Fibroblast of mammary gland (primary cell): ENCODE measurements at places on chromosomes 4 and X.
A peak's percentile ranks its signal among the peaks of the same experiment; 100 is the strongest.

DNA sequence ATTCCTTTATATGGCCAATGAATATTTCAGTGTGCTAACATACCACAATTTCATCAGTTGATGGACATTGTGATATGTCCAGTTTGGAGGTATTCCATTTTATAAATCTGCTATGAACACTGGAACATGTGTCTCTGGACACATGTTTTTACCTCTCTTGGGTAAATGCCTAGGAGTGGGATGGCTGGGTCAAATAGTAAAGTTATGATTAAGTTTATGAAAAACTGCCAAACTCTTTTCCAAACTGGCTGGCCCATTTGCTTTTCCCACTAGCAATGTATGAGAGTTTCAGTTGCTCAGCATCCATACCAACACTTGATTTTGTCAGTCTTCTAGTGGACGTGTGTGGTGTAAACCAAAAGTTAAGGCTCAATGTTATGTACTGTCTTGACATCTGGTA is 40.5 kb downstream of the CEP44 start:
- DNase-seq: peak; percentile 66

GRCh38 chrX:48573690-48574269 is 504 bp upstream of the RBM3 start:
- DNase-seq: no peak

DNA sequence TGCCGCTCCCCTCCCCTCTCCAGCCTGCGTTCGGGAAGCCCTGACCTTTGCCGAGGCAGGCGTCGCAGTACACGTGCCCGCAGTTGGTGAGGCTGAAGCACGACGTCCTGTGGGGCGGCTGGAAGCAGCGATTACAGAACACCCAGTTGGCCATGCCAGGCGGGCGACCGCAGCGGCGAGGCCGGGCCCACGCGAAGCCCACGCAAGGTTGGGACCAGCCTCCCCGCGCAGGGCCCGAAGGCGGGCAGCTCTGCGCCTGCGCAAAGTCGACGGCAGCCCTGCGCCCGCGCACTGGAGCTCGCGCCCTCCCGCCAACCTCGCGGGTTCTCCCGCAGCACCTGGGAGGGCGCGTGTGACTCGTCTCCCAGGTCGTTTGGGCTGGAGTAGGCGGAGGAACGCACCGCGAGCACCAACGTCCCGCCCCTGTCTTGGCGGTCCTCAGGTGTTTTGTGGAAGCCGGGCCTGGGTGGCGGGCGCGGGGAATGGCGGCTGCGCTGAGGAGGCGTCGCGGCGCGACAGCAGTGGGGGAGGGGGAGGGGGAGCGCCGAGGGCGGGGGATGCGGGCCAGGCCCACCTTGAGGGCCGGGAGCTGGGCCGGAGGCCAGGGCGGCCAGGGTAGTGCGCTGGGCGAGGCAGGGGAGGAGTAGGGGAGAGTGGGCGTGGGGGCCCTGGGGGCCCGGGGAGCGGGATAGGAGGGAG is at the start of gene RNF212:
Gene RNF212 (minus strand): TSS at position 254 of the 699 bp plus-strand sequence. CDS start 100 bp downstream, at position 154.
- peak; percentile 9 for DNase-seq

- peak; percentile 56 for DNase-seq
Observed at GRCh38 chr4:169583563-169583962, 28.8 kb downstream of the NEK1 start.

- peak; percentile 47 for DNase-seq
Observed at GRCh38 chrX:13007519-13008188, 32.7 kb downstream of the TMSB4X start.

GRCh38 chrX:82848111-82848510 is 660.0 kb upstream of the POU3F4 start:
- no peak for DNase-seq

DNA sequence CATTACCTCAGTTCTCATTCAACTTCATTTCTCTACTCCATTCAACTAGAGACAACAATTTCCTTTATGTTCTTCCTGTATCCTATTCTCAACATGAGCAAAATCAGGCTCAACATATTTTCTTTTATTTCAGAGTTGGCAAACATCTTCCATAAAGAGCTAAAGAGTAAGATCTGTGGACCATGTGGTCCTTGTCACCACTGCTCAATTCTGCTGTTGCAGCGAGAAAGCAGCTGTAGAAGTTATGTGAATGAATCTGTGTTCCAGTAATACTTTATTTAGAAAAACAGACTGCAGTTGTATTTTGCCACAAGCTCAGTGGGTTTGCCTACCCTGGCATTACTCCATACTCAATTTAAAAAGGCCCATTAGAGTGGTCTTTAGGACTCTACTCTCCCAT is 2057.3 kb downstream of the ARAP2 start:
- DNase-seq: no peak

DNA sequence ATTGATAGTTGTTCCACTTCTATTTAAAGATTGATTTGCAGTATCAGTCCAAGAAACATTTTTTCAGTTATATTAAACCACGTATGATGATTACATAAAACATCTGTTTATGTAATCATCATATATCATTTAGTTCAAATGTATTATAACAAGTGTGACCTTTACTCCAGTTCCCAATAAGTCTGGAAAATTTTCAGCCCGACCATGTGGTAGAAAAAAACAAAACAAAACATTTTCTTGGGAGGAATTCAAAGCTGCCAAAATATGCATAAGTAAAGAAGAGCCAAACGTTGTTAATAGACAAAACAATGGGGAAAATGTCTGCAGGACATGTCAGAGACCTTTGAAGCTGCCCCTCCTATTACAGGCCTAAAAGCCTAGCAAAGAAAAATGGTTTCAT is 709.1 kb downstream of the FAT4 start:
- DNase-seq: no peak

DNA sequence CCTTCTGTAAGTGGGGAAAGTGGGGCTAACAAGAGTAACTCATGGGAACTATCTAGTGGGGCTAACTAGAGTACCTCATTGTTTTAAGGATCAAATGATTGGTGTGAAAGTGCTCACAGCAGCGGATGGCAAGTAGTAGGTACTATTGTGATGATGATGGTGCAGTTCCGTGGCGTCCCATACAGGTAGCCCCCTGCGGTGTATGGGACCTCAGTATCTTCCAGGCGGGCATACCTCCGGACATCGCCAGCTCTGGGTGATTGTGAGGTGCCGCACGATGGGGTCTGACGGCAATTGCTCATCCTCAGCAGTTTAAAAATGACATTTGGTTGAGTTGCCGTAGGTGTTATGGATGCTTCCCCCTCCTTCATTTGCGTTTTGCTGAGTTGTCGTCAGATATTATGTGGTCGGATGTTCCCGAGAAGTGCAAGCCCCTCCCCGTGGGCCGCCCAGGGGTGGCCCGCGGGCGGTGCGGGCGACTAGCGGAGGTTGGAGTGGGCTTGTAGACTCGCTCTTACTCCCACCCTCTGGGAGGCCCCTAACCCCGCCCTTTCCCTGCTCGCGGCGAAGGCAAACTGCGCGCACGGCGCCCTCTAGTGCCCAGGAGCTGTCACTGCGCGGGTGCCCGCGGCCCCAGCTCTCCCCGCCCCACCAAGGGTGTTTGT is 18.3 kb upstream of the GPR101 start:
- DNase-seq: peak; percentile 31

DNA sequence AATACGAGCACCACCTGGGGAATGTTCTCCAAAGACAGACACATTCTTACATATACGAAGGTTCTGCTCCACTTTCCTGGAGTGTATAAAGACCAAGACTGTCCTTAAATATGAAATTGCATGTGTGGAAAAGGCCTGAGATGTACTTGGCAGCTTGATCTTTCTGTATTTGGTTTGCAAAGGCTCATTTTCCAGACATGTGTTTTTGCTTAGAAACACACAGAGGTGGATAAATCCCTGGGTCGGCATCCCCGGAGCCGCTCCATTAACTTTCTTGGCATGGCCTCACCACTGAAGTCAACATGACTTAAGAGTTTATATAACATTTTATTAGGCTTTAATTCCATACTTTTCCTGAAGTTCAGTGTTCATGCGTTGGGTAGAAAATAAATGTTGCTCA is 239.4 kb downstream of the LDB2 start:
- peak; percentile 38 for DNase-seq

- no peak for DNase-seq
Observed at GRCh38 chrX:39439906-39440798, 638.9 kb downstream of the MID1IP1 start.

DNA sequence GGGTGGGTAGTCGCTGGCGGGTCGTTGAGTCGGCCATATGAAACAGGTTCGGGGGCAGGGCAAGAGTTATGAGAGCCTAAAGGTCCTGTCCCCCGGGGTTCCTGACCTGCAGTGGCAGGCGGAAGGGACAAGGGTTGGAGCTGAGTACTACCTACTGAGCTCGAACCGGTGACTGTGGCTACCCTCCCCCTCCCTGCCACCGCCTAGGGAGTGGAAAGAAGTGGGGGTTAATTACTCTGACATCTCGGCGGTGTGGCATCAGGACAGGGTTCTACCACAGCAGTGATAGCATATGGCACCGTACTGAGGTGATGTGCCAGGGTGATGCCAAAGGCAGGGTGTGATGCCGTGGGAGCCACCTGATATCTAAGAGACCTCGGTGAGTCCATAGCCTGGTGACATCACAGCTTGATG is 307 bp downstream of the ATG4A start:
- no peak for DNase-seq

- peak; percentile 20 for DNase-seq
Observed at GRCh38 chrX:119398974-119399771, at the start of gene SLC25A43. SLC25A43 (plus strand) TSS chrX:119399336; CDS start chrX:119399404, 68 bp downstream.

DNA sequence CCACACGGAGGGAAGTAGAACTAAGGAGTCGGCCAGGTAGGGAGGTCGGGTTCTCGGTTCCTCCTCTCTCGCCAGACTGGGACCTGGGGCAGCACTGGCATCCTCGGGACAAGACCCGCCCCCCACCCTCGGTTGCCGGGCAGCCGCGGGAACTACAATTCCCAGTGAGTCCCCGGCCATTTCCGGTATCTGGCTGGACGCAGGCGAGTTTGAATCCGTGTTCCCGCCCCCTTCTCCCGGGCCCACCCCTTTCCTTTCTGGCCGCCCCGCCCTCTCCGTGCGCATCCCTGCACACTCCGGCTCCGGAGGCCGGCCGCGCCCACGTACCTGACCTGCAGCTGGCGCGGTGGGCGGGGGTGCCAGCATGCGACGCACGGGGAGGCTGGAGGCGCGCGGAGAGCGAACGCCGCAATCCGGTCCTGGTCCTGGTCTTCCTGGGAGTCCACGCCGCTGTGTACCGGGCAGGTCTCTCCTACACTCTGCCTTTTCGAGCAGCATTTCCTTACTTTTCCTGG is 10.2 kb upstream of the DLG3 start:
- peak; percentile 69 for DNase-seq

DNA sequence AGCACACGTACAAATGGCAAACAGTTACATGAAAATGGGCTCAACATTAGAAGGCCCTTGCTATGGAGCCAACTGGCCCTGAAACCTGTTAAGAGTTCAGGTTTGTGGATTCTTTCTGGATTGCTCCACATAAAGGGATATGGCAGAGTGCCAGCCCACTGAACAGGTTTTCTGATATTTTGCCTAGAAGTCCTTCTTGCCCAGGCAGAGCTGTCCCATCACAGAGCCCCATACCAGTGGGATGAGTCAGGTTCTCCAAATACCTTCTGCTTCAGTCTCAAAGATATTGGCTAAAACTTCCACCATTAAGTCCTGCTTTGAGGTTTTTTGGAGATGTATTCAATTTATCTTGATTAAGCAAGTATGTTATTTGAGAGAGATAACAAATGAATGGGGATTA is 146.8 kb upstream of the IL1RAPL2 start:
- no peak for DNase-seq

DNA sequence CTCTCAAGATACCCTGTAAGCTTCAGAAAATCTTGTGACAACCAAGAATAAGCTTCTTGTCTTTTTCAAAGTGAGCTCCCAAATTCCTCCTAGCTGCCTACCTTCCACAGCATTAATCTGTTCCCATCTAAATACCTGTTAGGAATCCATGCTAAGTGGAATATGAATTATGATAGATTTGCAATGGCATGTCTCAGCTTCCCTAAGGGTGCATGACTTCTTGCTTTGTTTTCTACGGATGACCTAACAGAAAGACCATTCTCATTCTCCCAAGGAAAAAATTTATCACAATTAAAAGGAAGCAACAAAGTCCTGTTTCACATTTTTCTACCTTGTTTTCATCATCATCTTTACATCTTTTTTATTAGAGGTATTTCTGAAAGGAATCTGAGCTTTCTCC is 532.7 kb downstream of the GRXCR1 start:
- DNase-seq: no peak

DNA sequence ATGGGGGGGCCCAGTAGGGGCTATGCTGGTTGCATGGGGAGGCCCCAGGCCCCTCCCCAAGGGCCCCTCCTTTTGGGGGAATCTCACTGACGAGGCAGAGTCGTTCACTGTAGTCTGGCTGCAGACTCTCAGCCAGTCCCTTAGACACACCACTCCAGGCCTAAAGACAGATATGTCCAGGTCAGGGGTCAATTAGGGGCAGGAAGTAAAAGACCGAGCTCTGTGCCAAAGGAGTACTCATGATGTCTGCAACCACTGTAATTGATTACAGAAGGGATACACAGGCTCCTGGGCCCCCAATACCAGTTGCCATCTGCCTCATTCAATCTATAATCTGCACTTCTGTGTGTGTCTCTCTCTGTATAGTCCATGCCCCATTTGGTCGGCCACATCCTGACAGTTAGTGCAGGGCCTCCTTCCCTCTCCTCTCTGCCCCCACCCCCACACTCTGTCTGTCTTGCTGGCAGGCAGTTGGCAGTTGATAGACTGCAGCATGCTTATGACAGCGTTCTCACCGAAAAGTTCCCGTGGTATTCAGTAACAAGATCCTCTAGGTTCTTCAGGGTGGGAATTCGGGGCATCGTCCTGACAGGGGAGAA is 1.3 kb upstream of the CXorf65 start:
- DNase-seq: no peak

DNA sequence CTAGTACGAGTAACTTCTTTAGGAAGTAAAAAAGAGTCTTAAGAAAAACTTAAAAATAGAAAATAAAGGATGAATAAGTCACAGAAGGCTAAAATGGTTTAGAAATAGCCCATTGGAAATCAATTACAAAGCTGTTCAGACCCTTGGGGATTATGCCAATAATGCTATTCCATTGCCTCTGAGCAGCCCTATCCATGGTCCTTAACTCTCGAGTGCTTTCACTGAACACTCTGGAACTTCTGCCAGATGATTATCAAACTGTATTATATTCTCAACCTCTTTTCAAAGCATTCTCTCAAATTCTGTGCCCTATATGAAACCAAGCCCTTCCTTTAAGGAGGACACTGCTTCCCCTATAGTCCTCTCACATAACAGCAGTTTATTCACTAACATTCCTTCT is 17.0 kb downstream of the SLC9B1 start:
- DNase-seq: peak; percentile 37

DNA sequence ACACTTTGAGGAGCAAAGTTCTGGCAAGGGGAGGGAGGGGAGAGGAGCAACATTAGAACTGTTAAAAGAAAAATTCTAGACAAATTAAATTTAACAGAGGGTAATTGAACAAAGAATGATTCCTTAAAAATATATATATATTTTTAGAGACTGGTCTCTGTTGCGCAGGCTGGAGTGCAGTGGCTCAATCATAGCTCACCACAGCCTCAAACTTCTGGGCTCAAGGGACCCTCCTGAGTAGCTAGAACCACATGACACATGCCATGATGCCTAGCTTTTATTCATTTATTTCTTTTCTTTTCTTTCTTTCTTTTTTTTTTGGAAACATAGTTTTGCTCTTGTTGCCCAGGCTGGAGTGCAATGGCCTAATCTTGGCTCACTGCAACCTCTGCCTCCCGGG is 19.1 kb upstream of the SPINK2 start:
- no peak for DNase-seq
